ENCODE measurements at places on chromosomes 6 and 20.

GRCh38 chr6:36805917-36806316 lies 33.3 kb downstream of the CPNE5 start:
- no peak for DNase-seq

- DNase-seq: peak; percentile 57
Observed at GRCh38 chr20:50146732-50147662, 6.5 kb downstream of the PEDS1 start.

GRCh38 chr20:10387686-10388085 lies 46.3 kb downstream of the MKKS start:
- no peak for DNase-seq

- no peak for DNase-seq
Observed at GRCh38 chr6:35602133-35602946, 86.4 kb downstream of the FKBP5 start.

DNA sequence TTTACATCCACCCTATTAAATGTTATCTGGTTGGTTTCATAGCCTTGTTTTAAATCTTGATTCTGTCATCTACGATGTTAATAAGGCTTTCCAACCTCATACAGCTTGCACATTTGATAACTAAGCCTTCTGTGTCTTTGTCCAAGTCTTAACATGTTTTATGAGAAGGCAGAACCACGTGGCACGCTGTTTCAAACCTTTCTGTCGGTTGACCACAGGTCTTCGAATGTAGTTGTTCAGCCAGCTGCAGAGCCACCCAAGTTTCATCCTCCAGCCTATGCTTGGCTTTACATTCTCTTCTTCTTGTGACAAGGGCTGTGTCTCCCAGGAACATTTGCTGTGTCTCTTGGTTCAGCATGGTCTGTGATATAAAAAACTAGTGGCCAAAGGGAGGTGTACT lies 15.7 kb upstream of the SGK2 start:
- DNase-seq: no peak

GRCh38 chr6:38436726-38437465 lies 202.8 kb downstream of the BTBD9 start:
- no peak for DNase-seq

DNA sequence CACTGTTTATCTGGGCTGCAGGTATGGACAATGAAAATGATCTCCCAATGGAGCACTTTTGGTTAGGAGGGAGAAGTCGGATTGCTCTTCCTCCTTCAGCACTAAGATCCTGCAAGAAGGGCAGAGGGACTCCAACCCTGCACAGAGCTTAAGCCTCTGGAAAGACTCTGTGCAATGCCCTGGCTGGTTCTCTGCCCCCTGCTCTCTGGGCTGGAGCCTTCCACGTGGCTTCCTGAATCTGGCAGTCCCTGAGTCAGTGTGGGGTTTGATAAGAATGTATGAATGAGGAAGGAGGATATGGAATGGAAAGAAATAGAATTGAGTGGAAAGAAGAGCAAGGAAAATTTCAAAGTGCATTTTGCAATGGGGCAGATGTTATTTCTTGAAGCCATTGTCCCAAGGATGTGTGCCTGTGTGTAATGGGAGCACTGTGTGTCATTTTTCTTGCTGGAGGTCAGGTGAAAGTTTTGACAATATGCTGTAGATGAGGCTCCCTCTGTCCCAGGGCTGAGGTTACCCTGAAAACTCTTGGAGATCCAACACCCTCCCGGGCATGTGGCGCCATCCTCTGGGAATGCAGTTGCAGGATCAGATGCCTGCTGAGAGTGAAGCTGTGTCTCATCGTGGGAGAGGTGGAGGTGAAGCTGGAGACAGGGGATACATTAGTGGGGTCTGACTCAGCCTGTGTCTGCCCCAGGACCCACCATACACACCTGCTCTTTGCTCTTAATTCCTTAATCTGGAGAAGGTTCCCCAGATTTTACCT lies 16.3 kb upstream of the CST9L start:
- DNase-seq: no peak

GRCh38 chr6:169844946-169845345 lies 93.5 kb downstream of the ERMARD start:
- DNase-seq: no peak

DNA sequence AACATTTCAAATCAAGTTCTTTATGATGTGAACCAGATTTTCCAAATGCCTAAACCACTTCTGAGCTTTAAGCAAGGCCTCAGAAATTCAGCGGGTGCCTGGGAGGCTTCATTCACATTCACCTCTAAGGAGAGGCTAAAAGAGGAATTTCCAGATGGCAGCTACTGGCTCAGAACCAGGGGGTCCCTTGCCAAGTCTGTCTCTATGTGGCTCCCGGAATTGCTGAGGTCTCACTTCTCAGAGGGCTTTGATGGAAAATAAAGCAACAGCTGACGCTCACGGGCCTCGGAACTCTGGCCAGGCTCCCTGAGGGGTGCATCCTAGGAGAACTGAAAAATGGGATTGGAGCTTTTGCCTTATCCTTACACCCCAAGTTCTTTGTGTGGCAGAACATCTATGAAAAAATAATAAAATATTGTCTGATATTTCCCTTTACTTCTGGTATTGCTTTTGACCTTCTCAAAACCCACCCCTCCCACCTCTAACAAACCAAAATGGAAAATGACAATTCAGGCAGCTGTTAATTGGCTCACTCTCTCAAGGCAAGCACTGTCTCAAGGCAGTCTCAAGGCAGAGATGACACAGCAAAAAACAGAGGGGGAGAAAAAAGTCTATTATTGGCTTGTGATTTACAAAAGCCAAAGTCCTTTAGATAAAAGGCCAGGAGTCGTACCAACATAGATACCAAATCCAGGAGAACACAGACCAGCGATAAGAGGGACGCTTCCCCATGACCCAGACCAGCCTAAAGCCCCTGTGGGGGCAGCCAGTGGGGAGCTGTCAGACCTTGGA lies 21.8 kb upstream of the LRRN4 start:
- DNase-seq: no peak

DNA sequence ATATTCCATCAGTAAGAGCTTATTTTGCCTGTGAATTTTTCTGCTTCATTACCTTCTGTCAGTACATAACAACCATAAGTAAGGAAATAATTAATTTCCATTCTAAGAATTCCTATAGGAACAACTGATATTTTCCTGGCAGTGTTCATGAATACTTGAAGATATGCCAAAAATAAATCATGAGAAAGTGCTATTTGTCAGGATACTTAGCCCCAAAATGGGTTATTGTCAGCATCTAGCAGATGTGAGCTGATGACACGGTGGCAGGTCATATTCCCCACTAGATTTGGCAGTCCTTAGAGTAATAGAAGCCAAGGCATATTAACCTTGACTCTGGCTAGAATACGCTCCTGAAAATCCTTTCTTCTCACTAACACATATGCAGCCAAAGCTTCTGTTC lies 43.2 kb upstream of the CRISP1 start:
- no peak for DNase-seq

GRCh38 chr6:33375143-33375671 lies 16.4 kb upstream of the KIFC1 start:
- no peak for DNase-seq

DNA sequence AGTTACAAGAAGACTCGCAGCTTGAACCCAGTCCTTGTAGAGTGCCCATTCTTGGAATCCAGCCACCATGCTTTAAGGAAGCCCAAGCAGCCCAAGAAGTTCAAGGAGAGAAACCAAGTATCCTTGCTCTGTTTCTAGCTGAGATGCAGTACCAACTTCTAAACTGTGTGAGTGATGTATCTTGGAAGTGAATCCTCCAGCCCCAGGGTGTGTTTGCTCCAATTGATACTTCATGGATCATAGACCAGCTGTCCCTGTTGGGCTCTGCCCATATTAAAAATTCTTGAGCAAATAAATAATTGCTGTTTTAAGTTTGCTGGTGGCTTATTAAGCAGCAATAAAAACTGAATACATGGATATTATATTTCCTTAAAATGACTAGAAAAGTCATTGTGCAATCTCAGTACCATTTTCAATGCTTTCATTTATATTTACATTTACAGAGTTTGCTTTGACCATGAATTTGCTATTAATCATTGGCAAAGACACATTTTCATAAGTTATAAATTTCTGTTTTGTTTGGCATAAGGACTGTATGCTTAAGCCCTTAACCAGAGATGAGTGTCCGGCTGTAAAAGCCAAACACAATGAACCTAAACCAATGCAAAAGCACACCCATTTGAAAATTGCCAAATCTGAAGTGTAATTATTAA lies 9.2 kb downstream of the SPTLC3 start:
- DNase-seq: no peak

GRCh38 chr6:28811873-28812272 lies 111.9 kb downstream of the TRIM27 start:
- DNase-seq: no peak

- DNase-seq: peak; percentile 54
Observed at GRCh38 chr6:27374824-27375612, 13.5 kb upstream of the ZNF391 start.

GRCh38 chr20:63100174-63100925 lies 93.6 kb upstream of the BHLHE23 start:
- DNase-seq: no peak

- DNase-seq: no peak
Observed at GRCh38 chr6:149244105-149244504, 73.4 kb upstream of the TAB2 start.

DNA sequence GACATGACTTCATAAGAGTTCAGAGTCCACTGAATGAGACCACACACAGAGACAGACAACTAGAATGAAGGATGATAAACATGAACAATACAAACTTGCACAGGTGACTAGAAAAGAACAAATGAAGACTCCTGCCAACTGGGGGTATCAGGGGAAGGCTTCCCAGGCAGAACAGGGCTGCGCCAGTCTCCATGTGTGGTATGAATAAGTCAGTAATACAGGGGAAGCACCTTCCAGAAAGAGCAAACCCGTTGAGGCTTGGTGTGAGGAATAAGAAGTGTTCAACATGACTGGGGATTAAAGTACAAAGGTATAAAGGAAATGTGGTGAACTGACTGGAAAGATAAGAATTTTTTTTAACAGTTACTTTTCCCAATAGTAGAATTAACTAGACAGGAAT lies 3.7 kb upstream of the SLC17A2 start:
- DNase-seq: no peak

GRCh38 chr6:44025226-44025625 lies 102.0 kb downstream of the MRPL14 start:
- no peak for DNase-seq

DNA sequence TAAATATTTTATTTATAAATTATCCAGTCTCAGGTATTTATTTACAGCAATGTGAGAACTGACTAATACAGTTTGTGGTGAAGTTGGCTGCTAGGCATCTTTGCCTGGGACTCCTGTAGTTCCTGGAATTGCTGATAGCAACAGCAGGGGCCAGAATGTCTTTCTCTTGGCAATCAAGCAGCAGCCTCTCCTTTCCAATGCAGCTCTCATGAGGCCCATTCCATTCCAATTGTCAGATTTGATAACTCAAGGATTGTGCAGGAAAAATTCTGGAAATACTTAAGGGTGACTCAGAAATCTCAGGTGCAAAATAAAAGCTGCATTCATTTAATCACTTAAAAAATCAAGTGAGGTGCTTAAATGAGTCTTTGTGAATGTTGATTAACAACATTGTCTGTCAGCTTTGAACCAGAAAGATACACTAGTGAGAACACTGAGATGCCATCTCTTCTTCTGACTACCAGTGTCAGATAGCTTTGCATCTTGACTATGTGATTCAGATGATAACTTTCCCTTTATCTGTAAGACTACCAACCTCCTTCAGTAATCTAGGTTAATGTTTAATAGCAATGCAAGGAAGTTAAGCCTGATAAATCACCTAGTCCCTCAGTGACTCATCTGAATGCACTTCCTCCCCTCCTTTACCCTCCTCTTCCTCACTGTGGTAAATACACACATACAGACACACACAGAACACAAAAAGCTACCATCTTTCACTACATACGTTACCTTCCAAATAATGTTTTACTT lies 32.1 kb upstream of the COL21A1 start:
- no peak for DNase-seq

DNA sequence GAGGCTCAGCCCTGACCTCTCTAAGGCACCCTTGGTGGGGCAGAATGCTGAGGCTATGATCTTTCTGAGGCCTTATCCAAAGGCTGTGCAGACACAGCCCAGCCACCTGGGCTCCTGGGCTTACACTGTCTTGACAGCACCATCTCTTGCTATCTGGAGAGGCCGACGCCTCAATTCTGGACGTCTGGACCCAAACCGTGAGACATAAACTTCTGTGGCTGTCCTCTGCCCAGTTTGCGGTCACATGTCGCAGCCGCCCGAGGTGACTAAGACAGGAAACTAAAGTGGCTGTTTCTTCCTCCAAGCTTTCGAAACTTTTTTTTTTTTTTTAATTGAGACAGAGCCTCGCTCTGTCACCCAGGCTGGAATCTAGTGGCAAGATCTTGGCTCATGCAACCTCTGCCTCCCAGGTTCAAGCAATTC lies 49.3 kb downstream of the PRR18 start:
- no peak for DNase-seq

DNA sequence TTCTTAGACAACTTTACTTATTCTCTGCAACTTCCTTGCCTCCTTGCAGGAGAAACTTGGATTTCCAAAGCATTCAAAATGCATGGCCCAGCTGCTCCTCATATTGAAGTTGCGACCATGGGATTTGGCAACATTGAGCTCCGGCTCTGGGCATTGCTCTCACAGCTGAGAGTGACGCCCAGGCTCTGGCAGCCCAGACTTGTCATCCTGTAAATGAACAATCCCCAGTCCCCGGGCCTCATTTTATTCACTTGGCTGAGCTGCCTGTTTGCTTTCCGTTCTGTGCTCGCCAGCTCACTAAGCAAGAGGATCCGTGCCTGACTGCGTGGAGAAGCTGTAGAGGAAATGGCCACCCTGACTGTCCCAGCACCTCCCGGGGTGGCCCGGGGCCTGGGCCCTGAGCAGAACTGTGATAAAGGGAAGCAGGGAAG lies 119.5 kb upstream of the CD93 start:
- no peak for DNase-seq

- no peak for DNase-seq
Observed at GRCh38 chr6:164085091-164086075, 670.9 kb downstream of the QKI start.

GRCh38 chr6:128172752-128173682 lies 272.2 kb upstream of the THEMIS start:
- no peak for DNase-seq

DNA sequence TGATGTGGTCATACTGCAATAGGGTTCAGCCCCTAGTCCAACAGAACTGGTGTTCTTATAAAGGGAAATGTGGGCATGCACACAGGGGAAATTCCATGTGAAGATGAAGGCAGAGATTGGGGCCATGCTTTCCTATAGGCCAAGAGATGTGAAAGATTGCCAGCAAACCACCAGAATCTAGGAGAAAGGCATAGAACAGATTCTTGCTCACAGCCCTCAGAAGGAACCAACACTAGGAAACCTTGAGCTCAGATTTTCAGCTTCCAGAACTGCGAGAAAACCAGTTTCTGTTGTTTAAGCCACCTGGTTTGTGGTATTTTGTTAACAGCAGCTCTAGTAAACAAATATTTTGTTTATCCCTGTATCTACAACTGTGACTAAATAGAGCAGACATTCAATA lies 197.6 kb upstream of the CITED2 start:
- no peak for DNase-seq

DNA sequence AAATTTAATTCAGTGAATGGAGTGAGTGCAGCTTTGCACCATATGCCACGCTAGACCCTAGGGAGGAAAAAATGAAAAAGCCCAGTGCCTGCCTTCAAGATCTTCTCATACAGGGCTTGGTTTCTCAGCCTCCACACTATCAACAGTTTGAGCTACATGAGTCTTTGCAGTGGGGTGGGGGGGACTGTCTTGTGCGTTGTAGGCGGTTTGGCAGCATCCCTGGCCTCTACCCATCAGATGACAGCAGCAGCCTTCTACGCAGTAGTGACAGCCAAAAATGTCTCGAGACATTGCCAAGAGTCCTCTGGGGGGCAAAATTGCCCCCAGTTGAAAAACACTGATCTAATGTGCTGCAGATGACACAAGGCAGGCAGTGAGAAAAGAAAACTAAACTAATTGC lies 6.2 kb downstream of the CDH22 start:
- no peak for DNase-seq

- no peak for DNase-seq
Observed at GRCh38 chr20:46230801-46231282, 77.5 kb downstream of the CDH22 start.

All from stimulated activated CD4-positive, alpha-beta T cell treated with anti-CD3 and anti-CD28 coated beads, Interleukin-1b, Interleukin-23, amount 100 ng/mL, for 4 hours (primary cell).